CMK (cell line): ENCODE measurements at places on chromosomes 6 and 20.
A peak's percentile ranks its signal among the peaks of the same experiment; 100 is the strongest.

GRCh38 chr20:53245574-53245973 lies 273.4 kb downstream of the TSHZ2 start:
- DNase-seq: no peak

DNA sequence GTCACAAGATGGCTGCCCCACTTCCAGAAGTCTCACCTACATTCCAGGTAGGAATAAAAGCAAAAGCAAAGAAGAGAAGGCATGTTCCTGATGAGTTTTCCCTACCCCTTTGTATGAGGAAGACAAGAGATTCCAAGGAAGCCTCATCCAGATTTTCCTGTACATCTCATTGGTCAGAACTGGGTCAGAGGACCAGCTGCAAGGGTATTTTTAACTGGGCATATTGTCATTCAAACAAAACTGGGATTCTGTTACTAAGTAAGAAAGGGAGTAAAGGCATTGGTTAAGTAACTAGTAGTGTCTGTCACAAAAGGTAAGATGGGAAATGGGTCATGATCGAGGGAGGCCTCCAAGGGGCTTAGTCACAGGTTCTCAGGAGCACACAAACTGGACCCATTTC lies 28.2 kb upstream of the RIMS4 start:
- no peak for DNase-seq

GRCh38 chr6:138403324-138403800 lies 661 bp upstream of the HEBP2 start:
- no peak for DNase-seq

GRCh38 chr20:62742550-62742949 lies 33.9 kb downstream of the NTSR1 start:
- DNase-seq: no peak

GRCh38 chr6:116779573-116780164 lies 14.2 kb upstream of the FAM162B start:
- DNase-seq: no peak

DNA sequence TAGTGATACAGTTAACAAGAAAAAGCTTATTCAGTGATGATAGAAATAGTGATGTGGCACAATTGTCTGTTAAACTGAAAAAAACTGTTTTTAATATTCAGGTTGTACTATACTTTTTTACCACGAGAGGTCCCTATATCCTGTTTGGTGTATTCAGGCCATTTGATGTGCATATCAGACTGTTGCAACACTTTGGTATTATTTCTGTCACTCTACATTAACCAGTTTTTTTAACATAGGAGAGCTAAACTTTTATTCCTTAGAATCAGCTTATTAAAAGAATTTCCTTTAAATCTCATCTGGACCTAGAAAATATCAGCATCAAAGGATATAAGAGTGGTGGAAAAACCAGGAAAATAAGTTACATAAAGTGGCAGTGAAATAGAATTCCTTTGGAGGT lies 36.8 kb downstream of the TSPYL4 start:
- no peak for DNase-seq

DNA sequence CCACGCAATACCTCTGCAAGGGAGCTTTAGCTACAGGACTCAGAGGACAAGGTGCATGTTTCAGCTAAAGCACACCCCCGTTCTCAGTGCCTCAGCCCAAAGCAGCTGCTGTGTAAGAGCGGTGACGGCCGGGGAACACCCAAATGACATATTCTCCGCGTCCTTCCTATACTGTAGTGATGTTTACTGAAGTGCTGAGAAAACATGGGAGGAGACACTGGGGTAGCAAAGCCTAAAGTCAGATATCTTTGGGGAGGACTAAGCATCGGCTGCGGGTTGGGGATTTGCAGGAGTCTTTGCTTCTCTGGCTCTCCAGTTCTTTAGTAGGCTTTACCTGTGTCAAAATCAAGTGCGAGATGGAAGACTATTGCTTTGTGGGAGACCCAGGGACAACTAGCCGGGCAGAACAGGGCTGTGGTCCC lies 1.7 kb downstream of the SLC22A23 start:
- no peak for DNase-seq

DNA sequence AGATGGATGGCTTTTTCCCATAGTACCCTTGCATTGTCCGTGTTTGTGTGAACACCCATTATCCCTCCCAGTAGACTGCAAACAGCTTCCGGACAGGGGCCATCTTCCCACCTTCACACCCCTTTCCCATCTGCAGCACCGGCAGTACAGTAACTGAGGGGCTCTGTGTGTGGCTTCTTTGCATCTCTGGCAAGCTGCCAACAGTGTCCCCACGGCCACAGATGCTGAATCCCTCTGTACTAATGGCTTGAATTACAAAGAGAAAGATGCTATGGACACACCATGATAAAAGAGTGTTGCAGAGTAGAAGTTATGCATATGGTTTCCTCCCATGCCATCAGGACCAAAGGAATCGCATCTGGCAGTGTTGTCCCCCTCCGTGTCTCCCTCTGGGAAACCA lies 101.1 kb upstream of the CDYL start:
- no peak for DNase-seq

GRCh38 chr6:45772886-45773495 lies 242.7 kb downstream of the CLIC5 start:
- DNase-seq: no peak

- no peak for DNase-seq
Measured at GRCh38 chr6:53250176-53251032, 98.3 kb downstream of the ELOVL5 start.

- no peak for DNase-seq
Measured at GRCh38 chr6:76490456-76490855, 418.0 kb upstream of the IMPG1 start.

GRCh38 chr6:30364591-30364990 lies 19.6 kb downstream of the RPP21 start:
- no peak for DNase-seq

- no peak for DNase-seq
Measured at GRCh38 chr6:113331021-113331420, 526.1 kb upstream of the MARCKS start.

- no peak for DNase-seq
Measured at GRCh38 chr6:6891125-6891721, 216.5 kb upstream of the RREB1 start.

DNA sequence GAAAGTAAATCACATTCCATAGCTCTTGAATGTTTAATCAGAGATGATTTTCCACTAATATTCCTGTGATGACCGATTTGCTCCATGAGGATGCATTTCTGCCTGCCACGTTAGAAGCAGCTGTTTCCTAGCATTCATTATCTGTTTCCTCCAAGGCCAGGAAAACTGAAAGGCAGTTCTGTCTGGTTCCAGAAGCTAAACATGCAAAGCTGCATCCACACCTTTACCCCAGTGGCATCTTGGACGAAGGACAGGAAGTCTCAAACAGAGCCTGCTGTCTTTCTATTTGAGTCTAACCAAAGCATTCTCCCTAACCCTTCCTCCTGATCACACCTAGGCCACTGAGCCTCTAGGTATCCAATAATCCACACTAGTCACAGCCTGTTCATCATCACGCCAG lies 27.6 kb downstream of the CNKSR3 start:
- DNase-seq: no peak

DNA sequence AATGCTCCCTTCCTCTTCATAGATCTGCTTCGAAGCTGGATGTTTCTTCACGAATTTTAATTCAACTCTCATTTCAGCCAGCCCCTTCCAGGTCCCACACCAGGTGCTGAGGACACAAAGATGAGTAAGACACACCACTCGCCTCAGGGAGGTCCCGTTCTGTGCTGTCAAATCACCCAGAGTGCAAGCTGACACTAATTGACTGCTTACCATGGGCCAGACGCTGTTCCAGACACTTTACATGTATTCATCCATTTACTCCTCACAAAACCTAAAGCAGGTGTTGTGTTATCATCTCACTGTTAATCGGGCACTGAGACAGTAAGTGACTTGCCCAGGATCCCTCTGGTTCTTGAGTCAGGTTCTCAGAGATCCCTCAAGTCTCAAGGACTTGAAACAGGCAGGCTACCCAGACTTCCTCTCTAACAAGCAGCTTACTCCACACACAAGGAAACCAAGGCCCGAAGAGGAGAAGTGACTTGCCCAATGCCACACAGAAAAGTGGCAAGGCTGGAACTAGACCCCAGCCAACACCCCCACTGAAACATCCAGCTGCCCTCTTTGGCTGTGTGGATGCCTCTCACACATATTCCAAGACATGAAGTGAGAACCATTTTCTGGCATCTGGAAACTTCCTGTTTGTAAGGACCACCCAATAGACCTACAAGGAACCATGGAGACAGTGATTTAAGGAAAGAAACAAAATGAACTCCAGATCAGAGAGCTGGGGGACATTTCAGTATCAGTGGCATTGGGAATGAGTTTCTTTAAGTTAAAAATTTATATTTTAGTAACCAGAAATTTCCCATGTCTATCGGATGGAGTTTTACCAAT lies 174.5 kb downstream of the CDC5L start:
- no peak for DNase-seq

DNA sequence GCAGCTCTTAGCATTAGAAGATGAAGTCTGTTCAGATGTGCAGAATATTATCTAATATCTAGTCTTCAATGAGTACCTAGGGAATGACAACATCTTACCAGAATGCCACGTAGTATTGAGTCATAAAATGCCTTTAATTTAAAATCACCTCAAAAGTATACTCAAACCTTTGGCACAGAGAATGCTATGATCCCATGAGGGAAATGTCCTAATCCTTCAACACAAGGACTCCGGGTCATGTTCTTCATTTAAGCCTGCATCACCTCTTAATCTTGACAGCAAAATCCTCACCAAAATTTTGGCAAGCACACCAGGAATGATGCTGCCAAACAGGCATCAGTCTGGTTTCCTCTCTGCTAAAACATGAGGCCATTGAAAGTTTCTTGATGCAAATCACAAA lies 23.6 kb upstream of the MARCKS start:
- DNase-seq: no peak

DNA sequence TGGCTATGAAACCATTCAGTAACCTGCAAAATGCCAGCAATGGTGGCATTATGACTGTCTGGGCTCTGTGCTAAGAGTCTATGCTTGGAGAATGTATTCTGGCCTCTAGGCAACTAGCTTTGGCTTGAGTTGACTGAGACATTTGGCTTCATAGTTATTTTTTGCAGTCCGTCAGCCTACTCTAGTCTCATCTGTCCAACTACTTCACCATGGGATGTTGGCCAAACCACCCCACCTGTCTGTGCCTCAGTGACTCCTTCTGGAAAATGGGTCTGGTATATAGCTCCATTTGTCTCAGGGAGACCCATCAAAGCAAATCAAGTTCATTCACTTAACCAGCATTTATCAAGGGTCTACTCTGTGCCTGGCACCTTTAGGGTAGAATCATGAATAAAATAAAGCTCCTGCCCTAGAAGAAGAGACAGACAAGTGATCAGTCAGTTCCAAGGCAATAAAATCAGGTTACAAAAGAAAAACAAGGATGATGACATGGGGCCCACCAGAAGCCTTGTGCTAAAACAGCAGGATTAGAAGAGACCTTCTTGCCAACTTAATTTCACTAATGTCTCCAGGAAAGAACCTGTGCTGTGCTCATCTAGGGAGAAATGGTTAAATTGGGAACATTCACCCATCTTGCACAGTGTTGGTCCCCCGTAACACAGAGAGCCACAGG lies 102.4 kb upstream of the ARMC2 start:
- no peak for DNase-seq

- DNase-seq: no peak
Measured at GRCh38 chr6:42237857-42238256, 20.2 kb upstream of the MRPS10 start.

DNA sequence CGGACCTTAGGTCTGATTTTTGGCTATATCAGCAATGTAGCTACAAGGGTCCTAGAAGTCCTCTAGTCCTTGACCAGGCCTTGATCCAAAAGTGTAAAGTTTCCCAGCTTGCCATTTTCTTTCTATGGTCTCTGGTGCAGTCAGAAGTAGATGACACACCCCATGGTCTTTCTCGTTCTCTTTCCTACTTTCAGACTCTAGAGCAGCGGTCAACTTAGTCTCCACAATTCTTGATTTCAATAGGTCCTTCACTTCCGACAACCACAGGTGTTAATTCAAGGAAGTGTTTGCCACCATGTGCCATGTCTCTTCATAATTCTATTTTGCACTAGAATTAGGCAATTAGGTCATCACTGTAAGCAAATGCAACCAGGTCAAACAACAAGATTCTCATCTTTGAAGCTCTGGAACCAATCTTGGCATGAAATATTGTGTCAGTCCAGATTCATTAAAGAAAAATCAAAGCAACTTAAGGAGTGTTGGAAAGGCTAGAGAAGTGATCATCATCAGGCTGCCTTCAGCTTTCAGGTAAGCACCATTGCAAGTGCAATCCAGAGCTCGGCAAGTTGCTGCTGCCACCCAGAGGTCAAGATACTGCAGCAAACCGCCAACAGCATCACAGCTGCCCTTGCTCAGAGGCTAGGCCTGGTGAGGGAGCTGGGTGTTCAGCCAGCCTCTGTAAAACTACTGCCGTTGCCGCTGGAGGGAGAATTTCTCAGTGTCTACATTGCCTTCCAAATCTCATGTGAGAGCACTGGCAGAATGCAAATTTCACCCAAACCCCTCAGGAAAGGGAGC lies 5.6 kb upstream of the SYNE1 start:
- DNase-seq: peak; percentile 0

DNA sequence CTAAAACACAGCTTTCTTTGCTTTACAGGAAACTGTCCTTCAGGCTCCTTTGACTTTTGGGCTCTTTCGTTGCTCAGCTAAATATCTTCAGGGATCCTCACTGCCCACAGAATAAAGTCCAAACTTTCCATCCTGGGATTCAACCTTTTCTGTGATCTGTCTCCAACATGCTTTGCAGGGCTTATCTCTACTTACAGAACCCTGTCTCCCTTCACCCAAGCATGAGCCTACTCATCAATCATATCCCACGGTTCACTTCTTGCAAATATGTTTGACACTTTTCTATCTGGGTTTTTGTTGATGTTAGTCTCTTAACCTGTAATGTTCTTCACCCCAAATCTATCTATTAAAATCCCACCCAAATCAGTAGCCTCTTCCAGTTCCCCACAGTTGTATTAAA lies 327.3 kb upstream of the RNF24 start:
- no peak for DNase-seq

DNA sequence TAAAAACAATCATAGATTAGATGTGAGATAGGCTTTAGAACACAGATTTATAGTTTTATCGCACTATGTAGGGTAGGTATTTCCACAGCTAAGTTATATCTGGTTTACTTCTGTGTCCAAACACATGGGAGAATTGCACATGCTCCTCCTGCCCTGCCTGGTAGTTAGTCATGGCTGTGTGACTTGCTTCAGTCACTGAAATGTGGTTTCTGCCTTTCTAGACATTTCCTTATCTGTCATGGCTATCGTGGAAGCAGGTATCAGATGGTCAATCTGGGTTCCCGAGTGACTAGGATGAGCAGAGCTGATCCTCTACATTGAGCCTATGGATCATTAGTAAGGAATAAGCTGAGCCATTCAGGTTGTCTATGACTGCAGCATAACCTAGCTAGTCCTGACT lies 117.8 kb upstream of the GMDS start:
- no peak for DNase-seq

GRCh38 chr6:155418017-155418761 lies 37.5 kb downstream of the NOX3 start:
- no peak for DNase-seq

DNA sequence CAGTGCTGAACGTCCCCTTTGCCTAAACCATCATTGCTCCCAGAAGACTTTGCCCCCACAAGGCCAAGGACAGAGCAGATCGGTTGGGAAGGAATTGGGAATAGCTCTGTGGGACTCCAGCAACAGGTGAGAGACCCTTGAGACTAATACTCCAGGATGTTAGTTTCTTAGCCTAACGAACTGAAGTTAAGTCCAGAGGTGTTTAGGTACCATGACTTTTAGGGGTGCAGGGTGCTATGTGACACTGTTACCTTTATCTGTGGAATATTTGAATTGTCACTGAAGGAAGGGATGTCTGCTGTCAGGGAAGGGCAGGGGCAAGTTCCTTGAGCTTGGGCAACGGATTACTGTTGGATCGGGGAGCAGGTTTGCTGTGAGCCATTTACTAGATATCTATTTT lies 1.9 kb downstream of the BLCAP start:
- DNase-seq: no peak

GRCh38 chr6:11198663-11199603 lies 33.5 kb downstream of the NEDD9 start:
- no peak for DNase-seq
